Effector CD4-positive, alpha-beta T cell (primary cell): ENCODE measurements at places on chromosomes 12 and 14.

GRCh38 chr14:95469134-95469481 is 47.3 kb downstream of the SYNE3 start:
- DNase-seq, result no peak

- DNase-seq, result no peak
These were observed 126.5 kb upstream of the CCND2 start for GRCh38 chr12:4147031-4147481.

DNA sequence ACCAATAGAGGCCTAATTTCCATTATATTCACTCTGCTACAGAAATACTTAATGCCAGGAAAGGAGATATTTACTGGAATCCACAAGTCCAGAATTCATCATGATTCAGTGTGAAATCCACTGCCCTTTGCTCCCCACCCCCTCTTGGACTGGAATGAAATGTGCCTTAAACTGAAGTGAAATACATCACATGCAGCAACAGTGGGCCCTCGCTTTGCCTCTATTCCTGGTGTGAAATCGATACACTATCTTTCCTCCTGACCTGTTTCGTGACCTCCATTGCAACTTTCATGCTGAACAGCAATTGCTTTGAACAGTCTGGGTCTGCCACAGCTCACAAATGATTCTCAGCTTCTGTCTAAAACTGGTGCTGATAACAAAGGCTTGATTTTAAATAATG is 100.6 kb downstream of the NPAS3 start:
- no peak for DNase-seq

- DNase-seq, result no peak
These were observed 117.4 kb downstream of the NUBPL start for GRCh38 chr14:31678421-31679249.

- no peak for DNase-seq
These were observed 24.3 kb downstream of the EMP1 start for GRCh38 chr12:13220838-13221237.

- no peak for DNase-seq
These were observed 56.8 kb downstream of the SDR9C7 start for GRCh38 chr12:56877195-56878009.

- DNase-seq, result no peak
These were observed 29.4 kb downstream of the TTC9 start for GRCh38 chr14:70670992-70671651.

- no peak for DNase-seq
These were observed 25.0 kb upstream of the HSPB8 start for GRCh38 chr12:119153477-119154434.

DNA sequence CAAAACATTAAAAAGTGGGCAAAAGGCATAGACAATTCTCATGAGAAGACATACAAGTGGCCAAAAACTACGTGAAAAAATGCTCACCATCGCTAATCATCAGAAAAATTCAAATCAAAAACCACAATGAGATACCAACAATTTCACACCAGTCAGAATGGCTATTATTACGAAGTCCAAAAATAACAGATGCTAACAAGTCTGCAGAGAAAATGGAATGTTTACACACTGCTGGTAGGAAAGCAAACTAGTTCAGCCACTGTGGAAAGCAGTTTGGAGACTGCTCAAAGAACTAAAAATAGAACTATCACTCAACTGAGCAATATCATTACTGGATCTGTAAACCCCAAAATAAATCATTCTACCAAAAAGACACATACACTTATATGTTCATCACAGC is 76.2 kb downstream of the PRKD1 start:
- DNase-seq, result no peak

DNA sequence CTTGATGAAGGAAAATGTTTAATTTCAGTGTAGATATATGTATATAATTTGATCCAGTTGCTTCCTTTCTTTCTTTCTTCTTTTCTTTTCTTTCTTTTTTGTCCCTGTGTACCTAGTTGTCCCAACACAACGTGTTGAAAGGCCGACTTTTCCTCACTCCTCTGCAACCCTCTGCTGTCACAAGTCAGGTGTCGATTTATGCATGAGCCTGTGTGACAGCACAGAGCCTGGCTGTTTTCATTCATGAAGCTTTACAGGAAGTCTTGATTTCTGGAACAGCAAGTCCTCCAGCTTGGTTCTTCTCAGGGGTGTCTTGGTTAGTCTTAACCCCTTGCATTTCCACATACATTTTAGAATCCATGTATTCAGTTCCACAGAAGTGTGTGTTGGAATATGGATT is 88.1 kb downstream of the PPP2R5C start:
- no peak for DNase-seq

DNA sequence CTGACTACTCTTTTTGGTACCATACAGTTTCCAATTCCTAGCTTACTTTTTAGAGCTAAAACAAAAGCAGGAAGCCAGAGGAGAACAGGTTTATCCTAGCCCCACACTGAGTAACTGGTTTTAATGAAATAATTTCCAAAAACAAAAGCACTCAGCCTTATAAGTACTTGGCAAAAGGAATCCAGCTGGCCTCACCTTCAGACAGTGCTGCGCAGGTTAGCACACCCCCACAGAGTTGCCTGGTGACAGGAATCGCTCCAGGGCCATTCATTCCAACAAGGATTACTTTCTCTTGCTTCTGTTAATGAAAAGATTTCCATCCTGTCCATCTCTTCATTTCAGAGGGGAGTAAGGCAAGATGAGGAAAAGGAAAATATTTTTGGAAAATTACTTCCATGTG is 84.6 kb downstream of the SCFD1 start:
- no peak for DNase-seq

- DNase-seq, result no peak
These were observed 2.2 kb upstream of the KRT80 start for GRCh38 chr12:52193991-52194390.

- DNase-seq, result no peak
These were observed 91.6 kb downstream of the HELB start for GRCh38 chr12:66393890-66394289.

GRCh38 chr14:23528555-23528954 is 23.0 kb downstream of the ZFHX2 start:
- no peak for DNase-seq

DNA sequence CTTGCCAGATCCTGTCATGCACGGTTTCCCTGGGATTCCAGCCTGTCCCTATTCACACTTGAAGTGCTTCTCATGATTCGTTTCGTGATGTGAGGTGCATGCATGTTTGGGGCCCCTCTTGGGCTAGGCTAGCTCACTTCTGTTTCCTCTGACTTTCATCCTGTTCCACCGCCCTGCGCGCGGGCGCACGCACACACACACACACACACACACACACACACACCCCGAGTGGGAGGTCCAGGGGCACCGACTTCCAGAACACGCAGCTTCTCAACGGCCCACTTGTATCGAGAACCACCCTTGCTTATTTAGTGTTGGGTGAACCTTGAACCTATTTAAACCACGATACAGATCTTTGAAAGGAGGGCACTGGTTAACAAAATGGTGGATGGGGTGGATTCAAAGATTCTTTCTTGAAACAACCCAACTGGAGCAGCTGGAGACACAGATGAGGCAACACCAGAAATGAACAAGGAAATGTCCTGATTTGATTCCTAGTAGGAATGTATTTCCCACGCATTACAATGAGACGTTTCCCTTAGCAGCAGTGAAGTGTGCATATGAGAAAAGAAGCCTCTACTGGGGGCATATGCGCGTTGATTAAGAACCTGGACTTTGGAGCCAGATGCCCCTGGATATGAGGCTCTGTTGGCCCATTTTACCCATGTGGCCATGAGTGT is 16.3 kb downstream of the ELK3 start:
- DNase-seq, result no peak

DNA sequence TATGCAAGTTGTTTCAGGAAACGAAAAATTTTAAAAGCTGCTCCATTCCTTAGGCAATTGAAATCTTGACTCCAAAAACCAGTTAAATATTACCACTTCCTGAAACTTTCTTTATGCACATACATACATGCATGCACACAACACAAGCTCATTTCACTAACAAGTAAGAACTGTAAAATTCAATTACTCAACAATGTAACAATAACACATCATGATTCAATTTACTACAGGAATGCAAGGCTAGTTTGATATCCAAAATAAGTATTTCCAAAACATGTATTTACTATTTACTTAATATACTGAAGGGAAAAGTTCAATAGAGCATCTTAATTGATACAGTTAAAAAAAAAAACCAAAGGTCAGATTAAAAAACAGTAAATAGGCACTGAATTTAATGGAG is 19.6 kb downstream of the NAP1L1 start:
- no peak for DNase-seq

- DNase-seq, result no peak
These were observed 71.3 kb upstream of the GPATCH2L start for GRCh38 chr14:76080471-76080870.

- DNase-seq, result no peak
These were observed 8.4 kb downstream of the HOXC8 start for GRCh38 chr12:54017027-54017788.

DNA sequence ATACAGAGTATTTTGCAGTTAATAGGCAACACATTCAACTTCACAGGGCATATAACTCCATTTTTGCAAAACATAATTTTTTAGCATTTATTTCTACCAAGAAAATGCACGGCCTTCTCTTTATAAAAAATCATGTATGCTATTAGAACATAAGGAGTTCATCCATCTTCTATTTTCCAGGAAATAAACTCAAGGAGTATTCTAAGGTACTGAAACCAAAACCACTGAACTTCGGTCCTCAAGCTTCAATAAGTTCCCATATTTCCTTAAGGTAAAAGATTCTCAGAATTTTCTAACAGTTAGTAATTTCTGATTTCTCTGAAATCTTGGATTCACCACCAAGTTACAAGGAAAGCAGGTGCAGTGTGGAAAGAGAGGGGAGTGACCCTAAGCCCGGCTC is 113.3 kb upstream of the DIO2 start:
- no peak for DNase-seq

GRCh38 chr12:32522331-32523221 is 123.2 kb downstream of the FGD4 start:
- DNase-seq, result no peak

GRCh38 chr12:88172844-88173407 is 30.8 kb downstream of the TMTC3 start:
- DNase-seq, result no peak
